ENCODE measurements at places on chromosomes 13 and 19. TPM values are rescaled to one million over a fixed set of nuclear protein-coding genes. Genes with fewer than 3 reads are reported as not detected.
A peak's percentile ranks its signal among the peaks of the same experiment; 100 is the strongest.

Gene GIPR
- polyA plus RNA-seq, result 4.2 TPM

Gene RGL3
- not detected for polyA plus RNA-seq

Gene LAIR1
- 31.3 TPM for polyA plus RNA-seq

Gene DOHH
- polyA plus RNA-seq, result 23.5 TPM

Gene ACTMAP
- polyA plus RNA-seq, result 20.8 TPM

Gene ZNF85
- polyA plus RNA-seq, result 21.9 TPM

Gene WTIP
- polyA plus RNA-seq, result 0.06 TPM

Gene ADAMTSL5
- 0.83 TPM for polyA plus RNA-seq

Gene NLRP7
- 0.08 TPM for polyA plus RNA-seq

Gene TFPT
- polyA plus RNA-seq, result 39.1 TPM

Gene CLEC4G
- not detected for polyA plus RNA-seq

Gene KLK3
- not detected for polyA plus RNA-seq

Gene SNRPA
- polyA plus RNA-seq, result 241 TPM

Gene BST2
- 335 TPM for polyA plus RNA-seq

Gene FRY
- polyA plus RNA-seq, result 0.23 TPM

- DNase-seq, result no peak
Observed at GRCh38 chr13:100314132-100314910, 225.4 kb downstream of the PCCA start.

GRCh38 chr19:49502866-49503581 lies 6.8 kb downstream of the RPS11 start:
- no peak for DNase-seq

DNA sequence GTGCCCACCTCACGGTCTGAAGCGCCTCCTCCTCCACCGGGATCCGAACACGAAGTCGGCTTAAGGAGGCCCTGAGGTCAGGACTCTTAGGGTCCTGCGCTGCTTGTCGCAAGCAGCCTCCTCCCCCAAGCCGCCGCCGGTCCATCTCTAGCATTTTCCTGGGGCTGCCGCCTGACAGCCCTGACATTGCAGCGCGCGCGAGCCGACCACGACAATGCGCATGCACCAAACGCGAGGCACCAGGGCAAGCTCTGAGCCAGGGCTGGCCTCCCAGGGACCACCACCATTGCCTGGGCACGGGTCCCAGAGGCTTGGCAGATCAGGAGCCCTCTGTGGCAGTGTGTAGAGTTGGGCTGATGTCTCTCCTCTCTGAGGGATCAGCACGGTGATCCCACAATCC lies 63.8 kb upstream of the ZNF420 start:
- DNase-seq, result no peak

- no peak for DNase-seq
Observed at GRCh38 chr19:6613711-6614110, 22.8 kb upstream of the CD70 start.

GRCh38 chr13:113959198-113959597 lies 14.7 kb downstream of the C13orf46 start:
- no peak for DNase-seq

GRCh38 chr13:25719666-25720065 lies 332.1 kb downstream of the SHISA2 start:
- DNase-seq, result no peak

DNA sequence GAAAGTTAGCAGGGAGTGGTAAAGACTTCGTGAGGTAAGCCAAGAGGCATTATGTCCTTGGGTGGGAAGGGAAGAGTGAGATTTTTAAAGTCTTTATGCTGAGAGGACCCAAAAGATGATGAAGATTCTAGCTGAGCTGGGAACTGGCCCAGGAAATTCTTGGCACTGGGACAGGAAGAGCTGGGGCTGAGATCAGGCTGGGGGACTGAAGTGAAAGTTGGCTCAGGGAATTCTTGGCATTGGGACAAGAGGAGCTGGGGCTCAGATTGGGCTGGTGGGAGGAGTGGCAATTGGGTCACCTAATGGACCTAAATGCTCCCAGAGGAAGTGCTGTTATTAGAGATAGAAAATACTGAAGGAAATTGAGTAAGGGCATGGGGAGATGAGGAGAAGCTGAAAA lies 8.8 kb downstream of the SCEL start:
- no peak for DNase-seq

DNA sequence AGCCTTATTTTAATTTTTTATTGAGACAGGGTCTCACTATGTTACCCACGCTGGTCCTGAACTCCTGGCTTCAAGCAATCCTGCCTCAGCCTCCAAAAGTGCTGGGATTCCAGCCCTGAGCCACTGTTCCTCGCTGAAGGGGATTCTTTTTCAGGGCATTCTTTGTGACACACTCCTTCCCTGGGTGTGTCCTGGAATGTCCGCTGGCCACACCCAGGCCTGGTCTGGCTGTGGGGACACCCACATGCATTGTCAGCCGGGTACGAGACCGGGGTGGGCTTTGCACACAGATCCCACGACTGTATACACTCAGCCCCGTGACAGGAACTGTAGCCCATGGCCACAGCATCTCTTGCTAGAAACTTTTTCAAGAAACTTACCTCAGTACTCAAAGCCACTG lies 34.4 kb upstream of the GATAD2A start:
- no peak for DNase-seq

DNA sequence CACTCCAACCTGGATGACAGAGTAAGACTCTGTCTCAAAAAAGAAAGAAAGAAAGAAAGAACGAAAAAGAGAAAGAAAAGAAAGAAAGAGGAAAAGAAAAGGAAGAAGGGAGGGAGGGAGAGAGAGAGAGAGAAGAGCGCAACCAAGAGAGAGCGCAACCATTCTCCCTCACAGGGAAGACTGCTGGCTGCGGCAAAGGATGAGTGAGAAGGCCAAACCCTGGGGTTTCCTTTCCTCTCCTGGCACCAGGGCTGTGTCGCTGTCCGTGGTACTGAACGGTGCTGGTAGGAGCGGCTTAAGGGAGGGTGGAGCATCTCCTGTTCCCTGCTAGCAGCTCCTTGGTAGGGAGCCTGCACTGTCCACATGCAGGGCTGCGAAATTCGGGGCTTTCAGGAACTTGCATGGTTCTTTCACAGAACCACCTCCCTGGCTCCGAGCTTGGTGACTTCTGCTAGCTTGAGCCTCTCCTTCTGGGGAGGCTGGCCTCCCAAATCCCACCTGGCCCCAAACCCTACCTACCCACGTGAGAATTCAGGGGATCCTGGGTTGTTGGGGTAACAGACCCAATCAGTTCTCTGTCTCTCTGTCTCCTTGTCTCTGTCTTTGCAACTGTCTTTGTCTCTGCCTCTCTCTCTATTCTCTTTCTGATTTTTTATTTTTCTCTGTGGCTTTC lies 51.1 kb upstream of the ZNRF4 start:
- DNase-seq, result no peak

DNA sequence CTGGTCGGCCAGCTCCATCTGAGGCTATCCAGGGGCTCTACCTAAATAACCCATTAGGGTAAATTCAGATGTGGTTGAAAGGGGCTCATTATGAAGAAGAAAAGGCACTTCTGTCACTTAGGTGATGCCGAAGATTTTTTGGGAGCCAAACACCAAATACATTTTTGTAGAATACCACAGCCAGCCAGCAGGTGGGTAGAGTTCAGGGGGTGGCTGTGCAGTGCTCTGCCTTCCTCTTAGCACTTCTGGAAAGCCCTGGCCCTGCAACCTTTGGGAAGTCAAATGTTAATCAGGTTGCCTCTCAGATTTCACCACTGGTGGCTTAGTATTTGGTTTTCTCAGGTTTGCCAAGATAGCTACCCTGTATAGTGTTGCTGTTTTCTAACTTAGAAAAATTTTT lies 18.5 kb upstream of the GPR18 start:
- DNase-seq, result no peak

GRCh38 chr13:78309497-78310180 lies 293.7 kb downstream of the POU4F1 start:
- no peak for DNase-seq

- peak; percentile 28 for DNase-seq
Observed at GRCh38 chr13:28282451-28282850, 144.1 kb downstream of the PAN3 start.

GRCh38 chr13:50691681-50692263 lies 151.7 kb downstream of the DLEU7 start:
- no peak for DNase-seq

DNA sequence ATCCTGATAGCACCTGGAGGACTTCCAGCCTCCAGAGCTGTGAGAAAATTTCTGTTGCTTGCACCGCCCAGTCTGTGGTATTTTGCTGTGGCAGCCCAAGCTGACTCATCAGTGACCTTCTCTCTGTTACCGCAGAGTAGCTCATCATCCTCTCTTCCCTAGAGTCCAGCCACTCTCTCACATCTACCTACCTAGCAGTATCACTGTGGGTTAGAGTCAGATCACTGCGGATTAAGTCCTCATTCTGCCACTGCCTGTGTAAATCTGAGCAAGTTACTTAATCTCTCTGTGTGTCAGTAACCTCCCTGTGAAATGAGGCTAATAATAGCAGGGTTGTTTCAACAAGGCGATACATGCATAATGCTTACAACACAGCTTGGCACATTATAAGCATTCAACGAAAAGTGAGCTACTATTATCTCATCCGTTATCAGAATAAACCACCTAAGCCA lies 40.3 kb upstream of the USPL1 start:
- DNase-seq, result peak; percentile 72

- no peak for DNase-seq
Observed at GRCh38 chr13:52810011-52810410, 38.4 kb downstream of the PCDH8 start.

- DNase-seq, result no peak
Observed at GRCh38 chr13:37401721-37402120, 196.8 kb downstream of the POSTN start.

DNA sequence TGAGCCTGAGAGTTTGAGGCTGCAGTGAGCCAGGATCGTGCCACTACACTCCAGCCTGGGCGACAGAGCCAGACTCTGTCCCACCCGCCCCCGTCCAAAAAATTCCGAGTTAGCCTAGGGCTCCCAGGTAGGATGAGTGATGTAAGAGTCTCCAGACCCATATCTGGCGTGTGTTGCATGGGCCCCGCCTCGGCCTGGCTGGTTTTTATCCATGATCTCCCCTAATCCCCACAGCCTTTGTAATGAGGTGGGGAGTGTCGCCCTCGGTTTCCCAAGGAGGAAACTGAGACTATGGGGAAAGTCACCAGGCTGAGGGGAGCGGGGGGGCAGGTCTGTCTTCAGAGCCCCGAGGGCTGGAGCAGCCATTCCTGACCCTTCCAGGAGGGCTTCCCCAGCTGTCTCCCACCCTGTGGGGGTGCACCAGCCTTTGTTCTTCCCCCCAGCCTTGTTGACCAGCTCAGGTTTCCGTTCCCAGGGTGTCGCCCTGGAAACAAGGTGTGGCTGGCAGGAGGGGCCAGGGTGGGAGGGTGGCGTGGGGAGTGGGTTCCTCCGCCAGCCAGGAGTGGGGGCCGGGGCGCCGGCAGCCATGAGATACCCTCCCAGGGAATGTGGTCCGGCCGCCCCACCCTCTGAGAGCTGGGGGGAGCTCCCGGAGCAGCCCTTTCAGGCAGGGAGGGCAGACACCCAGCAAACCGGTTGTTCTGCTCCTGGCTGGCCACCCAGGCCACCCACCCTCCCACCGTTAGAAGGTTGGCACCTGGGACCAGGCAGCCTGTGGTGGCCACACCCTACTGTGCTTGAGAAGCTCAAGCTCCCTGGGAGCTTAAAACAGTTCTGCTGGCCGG lies 11.5 kb downstream of the MYH14 start:
- DNase-seq, result no peak

GRCh38 chr19:57288373-57288772 lies 8.1 kb downstream of the ZNF460 start:
- no peak for DNase-seq

DNA sequence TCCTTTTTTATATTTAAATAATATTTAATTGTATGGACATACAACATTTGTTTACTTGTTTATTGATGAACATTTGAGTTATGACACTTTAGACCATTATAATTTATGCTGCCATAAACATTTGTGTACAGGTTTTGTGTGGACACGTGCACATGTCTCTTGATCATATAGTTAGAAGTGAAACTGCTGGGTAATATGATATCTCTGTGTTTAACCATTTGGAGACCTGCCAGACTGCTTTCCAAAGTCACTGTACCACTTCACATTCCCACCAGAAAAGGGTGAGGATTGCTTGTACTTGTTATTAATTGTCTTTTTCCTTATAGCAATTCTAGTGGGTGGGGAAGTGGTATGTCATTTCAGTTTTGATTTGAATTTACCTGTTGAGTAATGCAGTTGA lies 145.6 kb upstream of the KLHL1 start:
- no peak for DNase-seq

DNA sequence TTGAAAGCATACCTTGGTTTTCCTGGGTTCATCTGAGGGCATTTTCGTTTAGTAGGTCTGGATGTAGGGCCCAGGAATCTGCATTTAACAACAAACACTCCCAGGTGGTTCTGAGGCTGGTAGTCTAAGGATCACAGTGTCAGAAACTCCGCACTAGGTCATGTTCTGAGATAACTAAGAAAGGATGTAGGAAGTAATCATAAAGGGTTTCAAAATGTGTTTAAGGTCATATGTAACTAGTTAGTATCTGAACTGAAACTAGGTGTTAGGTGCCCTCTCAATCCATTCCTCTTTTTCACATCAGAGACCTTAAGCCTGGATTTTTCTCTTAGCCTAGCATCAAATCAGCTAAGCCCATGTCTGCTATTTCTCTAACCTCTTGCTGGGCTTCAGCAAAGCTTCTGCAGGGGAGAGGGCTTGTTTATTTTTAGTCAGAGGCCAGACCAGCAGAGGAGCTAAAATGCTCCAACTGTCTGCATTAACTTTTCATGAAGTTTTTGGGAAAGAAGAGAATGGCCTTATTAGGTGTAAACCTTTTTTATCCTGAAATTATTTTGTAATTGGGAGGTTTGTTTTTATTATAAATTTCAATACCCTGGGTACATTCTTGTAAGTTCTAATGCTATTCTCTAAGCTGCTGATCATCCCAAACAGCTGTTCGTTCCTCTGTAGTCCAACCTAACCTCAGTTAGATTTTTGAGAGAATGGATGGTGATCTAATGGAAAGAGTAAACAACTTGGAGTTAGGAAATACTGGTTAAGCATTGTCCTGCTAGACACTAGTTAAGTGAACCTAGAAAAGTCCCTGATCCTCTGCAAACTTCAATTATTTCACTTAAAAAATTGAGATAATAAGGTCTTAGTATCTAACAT lies 262.8 kb upstream of the RFC3 start:
- no peak for DNase-seq

DNA sequence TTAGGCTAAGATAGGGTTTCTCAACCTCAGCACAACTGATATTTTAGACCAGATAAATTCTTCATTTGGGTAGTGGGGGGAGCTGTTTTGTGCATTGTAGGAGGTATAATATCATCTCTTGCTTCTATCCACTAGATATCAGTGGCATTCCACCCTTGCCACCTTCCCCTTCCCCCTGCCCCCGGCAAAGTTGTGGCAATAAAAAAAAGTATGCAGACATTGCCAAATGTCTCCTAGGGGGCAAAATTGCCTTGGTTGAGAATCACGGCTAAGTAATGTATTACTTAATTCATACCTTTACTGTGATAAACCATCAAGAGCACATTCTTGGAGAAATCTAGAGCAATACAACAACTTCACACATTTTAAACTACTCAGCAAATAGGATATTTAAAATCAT lies 51.4 kb downstream of the UBL3 start:
- DNase-seq, result no peak

- no peak for DNase-seq
Observed at GRCh38 chr13:111243981-111244380, 76.5 kb upstream of the TEX29 start.

- DNase-seq, result no peak
Observed at GRCh38 chr13:110344320-110344719, 37.2 kb downstream of the COL4A2 start.
